ENCODE measurements at places on chromosomes 4 and X.

DNA sequence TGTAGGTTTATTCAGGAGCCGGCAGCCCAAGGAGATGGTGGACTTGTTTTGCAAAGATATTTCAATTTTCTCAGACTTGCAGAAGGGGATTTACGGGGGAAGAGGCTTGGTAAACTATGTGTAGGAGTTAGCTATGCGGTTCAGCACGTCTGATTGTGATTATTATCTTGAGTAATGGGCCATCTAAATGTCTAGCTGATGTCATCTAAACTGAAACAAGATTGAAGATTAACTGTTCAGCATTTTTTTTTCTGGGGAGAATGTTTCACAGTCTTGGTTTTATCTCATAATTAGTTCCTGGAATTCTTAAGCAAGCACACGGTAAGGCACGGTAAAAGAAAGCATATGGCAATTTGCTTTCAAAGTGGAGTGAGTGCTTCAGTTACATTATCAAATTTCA is 207.3 kb upstream of the CXorf51B start:
- DNase-seq: no peak

DNA sequence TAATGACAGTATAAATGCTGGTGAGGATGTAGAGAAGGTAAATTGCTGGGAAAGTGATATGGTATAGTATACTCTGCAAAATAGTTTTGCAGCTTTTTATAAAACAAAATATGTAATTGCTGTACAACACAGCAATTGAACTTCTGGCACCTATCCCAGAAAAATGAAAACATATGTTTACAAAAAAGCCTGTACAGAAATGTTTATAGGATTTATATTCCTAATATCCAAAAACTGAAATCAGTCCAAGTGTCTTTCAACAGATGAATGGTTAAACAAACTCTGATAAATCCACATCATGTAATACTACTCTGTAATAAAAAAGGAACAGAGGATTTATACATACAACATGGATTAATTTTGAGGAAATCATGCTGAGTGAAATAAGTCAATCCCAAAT is 198.4 kb upstream of the ACTRT1 start:
- DNase-seq: no peak

DNA sequence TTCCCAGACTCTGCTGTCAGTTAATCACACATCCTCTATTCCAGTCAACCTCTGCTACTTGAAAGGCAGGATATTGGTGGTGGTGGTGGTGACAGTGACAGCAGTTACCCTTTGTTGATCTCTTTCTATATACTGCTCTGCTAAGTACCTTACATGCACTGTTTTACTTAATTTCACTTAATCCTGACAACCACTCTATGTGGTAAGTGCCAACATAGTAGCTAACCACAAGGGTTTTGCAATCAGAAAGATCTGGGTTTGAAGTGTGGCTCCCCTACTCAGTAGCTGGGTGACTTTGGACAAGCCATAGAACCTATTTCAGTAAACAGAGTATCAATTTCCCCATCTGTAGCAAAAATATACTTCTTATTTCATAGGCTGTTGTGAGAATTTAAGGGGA is 24.2 kb upstream of the F9 start:
- no peak for DNase-seq

GRCh38 chr4:8352368-8353157 is 83.0 kb downstream of the HTRA3 start:
- DNase-seq: peak; percentile 19

DNA sequence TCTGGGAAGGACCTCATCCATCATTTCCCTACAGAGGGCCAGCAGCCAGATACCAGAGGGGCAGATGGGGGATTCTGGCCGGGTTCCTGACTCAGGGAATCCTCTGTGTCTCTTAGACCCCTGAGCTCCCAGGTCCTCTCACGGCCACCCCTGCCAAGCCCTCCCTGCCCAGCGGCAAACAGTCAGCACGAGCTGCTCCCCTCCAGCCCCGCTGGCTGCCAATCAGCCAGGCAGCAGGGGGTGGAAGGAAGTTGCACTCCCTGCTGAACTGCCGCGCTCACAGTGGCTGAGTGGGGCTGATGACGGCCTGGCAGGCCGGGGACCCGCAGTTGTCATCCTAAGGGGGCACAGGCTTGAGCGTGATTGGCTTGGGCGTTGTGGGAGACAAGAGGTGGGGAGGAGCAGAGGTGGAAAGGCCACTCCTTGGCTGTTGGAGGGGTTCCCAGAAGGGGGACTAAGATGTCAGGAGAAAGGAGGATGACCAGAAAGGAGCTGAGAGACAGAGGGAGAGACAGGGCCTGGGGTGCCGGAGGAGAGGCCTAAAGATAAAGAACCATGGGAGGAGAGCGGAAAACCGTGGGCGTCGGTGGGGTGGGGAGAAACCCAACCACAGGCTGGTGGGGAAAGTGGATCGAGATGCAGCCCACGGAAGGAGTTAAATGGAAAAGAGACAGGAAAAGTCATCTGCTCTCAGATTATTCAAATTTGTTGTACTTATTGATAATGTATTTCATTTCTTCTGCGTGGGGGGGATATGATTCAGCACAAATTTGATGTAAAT is 4.4 kb upstream of the CCDC149 start:
- no peak for DNase-seq

- DNase-seq: no peak
Observed at GRCh38 chrX:11591723-11592346, 73.9 kb downstream of the ARHGAP6 start.

DNA sequence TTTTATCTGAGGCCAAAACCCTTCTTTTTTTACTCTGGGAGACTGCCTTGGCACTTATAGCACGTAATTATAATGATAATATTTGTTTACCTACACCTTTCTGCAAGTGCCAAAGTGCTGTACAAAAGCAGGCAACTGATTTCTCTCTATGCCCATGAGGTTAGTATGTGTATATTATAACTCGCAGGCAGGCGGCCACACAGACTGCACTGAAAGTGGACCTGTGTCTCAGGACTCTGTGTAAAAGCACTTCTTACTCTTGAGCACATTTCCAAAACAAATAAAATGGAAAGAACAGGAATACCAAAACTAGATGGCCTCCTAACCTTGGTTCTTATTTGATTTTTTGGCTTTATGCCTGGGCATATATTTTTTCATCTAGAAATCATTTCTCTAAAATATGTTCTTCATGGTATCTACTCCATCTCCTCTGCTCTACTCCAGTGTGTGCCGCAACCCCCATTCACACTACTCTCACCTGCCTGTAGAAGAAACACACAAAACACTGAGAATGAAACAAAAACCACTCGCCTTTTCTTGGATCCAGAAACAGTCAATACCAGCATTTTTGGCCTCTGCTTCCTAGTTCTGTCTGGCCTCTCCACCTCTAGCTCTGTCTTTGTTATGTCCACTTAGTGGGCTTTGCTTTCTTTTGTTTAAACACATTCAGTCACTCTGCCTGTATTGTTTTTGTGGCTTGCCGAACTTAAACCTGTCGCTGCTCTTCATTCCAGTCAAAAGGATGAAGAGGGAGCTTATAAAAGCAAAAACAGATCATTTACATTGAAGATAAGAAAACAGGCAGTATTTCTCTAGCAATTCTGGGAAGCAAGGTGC is 934.5 kb upstream of the TENM3 start:
- DNase-seq: no peak

GRCh38 chr4:121792966-121793365 is 8.2 kb upstream of the EXOSC9 start:
- no peak for DNase-seq

DNA sequence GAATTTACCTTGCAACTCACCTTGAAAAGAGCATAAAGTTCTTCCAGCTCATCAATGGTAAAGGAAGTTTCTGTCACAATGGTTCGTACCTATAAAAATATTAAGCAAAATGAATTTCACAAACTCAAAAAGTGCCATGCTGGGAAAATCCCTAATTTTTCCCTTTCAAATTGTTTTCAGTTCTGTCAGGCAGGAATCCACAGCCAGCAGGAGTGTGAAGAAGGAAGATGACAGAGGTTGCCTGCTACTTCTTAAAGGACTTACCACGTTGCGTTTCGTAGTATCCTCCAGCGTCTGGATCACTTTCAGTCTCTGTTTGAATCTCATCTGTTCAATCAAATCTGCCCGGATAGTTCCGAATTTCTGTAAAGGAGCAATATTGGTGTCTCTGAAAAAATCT is 70.3 kb upstream of the UCP1 start:
- no peak for DNase-seq

GRCh38 chr4:119172223-119172622 is 36.6 kb downstream of the MYOZ2 start:
- no peak for DNase-seq

GRCh38 chr4:168488869-168489274 is 8.0 kb upstream of the PALLD start:
- DNase-seq: no peak

GRCh38 chr4:14767142-14767541 is 235.1 kb upstream of the CPEB2 start:
- no peak for DNase-seq

- no peak for DNase-seq
Observed at GRCh38 chr4:127778102-127778501, 4.0 kb upstream of the HSPA4L start.

DNA sequence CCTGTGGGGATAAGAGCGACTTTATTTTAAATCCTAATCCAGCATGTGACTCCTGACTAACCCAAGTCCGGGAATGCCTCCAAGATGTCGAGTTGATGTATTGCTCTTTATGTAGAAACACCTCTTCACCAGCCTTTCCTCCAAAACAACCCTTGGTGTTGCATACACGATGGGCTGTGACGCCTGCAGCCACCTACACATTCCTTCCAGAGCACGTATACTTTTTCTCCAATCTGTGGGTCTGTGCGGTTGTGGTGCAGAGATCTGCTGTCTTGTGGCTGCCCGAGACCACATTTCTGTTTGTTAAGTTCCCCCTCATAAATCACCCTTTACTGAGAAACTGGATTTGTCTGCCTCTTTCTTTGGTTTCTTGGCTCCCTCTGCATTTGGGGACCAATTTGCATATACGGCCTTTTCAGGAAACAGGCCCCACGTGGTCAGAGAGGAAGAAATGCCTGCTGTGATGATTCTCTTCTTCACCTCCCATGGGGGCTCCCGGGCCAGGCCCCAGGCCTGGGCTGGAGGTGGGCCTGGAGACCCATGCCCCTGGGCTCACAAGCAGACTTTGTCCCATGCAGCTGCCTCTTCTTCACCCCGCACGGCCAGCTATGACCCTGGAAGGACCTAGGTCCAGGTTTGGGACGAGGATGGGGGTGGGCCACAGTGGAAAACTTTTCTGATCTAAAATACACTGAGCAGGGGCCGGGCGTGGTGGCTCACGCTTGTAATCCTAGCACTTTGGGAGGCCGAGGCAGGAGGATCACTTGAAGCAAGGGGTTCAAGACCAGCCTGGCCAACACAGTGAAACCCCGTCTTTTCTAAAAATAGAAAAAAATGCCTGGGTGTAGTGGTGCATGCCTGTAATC is 21.4 kb upstream of the AFAP1 start:
- no peak for DNase-seq

- DNase-seq: no peak
Observed at GRCh38 chrX:15977644-15978043, 123.0 kb upstream of the AP1S2 start.

DNA sequence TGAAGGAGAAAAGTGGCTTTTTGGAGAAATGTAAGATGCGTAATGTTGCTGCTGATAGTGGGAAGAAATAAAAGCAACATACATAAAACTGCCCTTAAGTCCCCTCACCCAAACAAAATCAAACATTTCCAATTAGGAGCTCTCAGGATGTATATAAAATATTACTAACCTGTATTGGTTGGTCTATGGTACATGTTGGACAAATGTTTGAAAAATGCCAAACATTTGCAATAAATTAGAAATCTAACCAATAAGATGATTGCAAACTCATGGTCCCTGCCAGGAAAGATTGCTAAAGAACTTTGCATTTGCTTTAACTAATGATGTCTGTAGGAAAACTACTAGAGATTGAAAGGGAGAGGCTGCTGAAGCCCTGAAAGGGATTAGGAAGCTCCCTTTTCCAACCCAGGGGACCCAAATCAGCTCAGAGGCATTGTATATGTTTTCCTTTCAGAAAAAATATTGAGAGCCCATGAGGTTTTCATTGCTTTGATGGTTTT is 1.8 kb downstream of the SFRP2 start:
- no peak for DNase-seq

DNA sequence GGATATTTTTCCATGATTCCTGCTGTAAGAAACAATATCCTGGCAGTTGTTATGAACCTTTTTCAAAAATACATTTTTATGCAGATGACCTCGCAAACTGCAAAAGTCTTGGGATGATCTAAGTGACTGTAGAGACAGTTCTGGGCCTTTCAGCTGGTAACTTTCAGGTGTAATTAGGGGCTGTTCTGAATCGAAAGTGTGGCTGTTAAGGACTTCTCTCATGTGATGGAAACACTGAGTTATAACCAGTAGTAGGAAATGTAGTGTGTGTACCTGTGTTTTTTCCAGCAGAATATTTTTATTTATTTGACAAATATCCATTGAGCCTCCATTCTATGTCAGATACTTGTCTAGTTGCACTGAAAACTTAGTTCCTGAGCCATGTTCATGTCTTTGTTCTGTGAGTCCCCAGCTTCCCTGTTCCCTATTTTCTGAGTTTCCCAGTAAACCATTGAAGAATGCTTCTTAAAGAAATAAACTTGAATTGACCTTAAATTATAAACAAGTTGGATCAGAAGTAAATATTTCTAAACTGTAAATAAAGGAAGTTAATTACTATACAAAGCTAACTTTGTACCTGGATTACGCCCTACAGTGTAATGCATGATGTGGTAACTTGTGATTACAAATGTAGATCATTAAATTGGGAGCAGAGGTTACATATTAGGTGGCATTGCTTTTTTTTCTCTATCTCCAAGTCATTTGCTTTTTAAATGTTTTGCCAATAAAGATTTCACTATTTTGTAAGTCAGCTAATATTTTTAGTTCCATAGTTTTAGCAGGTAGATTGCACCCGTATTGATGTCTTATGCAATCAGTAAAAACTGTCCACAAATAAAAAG is 33.7 kb upstream of the HPGD start:
- no peak for DNase-seq
